Frontal cortex (tissue), 4 donors: ENCODE measurements at places on chromosomes 3 and 15. TPM values are rescaled to one million over a fixed set of nuclear protein-coding genes. Genes with fewer than 3 reads are reported as not detected.

DNA sequence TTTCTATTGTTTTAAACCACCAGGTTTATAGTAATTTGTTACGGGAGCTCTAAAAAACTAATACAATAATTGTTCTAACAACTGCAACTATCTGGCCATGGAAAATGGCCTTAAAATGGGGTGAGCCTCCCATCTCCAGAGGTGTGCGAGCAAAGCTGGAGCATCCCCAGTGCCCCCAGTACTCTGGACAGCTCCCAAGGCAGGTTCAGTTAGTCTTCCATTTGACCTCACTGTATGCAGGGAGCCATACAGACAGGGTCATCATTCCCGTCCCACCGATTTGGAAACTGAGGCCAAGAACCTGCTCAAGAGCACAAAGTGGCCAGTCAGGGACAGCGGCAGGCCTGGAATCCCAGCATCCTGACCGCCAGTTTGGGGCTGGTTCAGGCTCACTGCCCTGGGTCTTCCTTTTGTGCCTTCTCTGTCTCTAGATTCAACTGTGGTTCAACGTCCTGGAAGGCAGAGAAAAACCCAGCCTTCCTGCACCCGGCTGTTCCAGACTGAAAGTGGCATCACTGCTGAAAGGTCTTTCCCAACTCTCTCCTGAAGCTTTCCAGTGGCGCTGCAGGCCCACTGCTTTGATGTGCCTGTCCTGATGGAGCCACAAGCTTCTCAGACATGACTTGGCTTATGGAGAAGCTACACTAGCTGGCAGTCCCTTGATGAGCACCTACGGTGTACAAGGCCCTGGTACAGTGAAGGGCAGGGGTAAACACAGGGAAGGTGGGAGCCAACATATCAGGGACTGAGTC lies 76.6 kb upstream of the LINGO1 start:
- DNase-seq = no peak

GRCh38 chr3:123664753-123665152 lies 79.9 kb upstream of the HACD2 start:
- DNase-seq = no peak

DNA sequence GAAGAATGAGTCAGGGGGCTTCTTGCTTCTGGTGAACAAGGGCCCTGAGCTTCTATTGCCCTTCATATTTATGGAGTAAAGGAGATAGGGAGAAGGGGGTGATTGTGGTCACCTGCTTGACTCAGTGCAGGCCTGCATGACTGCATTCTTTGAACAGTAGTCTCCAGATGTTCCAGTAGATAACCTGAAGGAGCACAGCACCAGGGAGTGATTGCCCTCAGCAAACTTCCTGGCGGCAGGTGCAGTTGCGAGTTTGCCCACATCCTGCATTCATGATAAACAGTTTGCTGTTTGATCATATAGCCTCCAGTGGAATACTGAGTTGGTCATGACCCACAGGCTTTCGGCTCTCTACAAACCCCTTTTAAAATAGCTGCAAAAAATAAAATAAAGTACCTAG lies 1632.7 kb downstream of the OTOL1 start:
- DNase-seq = no peak

The GOLGA6A gene
- under 0.01 TPM for total RNA-seq

The PPARG gene
- total RNA-seq = 1.2 TPM

The CMSS1 gene
- 8.2 TPM for total RNA-seq

DNA sequence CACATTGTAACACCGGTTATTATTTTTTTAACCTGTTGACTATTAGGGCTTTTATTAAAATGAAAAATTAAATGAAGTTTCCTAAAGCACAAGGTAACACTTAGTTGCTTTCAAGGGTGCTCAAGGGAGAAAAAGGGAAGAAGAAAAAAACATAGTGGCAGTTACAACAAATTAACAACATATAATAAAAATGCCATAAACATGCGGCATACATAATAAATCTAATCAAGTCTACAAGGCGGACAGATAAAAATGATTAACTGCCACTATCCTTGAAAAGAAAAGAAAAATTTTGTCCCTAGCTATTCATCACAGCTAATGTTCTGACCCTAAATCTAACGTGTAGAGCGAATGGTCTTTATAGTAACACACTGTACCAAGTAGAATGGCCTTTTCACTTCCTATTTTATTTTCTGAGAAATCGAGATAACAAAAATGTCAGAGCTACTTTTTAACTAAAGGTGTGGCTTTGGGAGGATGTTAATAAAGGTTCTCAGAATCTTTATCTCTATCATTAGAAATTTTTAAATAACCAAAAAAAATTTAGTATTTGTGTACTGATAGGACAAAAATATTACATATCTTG lies 194.9 kb downstream of the FOXP1 start:
- no peak for DNase-seq

DNA sequence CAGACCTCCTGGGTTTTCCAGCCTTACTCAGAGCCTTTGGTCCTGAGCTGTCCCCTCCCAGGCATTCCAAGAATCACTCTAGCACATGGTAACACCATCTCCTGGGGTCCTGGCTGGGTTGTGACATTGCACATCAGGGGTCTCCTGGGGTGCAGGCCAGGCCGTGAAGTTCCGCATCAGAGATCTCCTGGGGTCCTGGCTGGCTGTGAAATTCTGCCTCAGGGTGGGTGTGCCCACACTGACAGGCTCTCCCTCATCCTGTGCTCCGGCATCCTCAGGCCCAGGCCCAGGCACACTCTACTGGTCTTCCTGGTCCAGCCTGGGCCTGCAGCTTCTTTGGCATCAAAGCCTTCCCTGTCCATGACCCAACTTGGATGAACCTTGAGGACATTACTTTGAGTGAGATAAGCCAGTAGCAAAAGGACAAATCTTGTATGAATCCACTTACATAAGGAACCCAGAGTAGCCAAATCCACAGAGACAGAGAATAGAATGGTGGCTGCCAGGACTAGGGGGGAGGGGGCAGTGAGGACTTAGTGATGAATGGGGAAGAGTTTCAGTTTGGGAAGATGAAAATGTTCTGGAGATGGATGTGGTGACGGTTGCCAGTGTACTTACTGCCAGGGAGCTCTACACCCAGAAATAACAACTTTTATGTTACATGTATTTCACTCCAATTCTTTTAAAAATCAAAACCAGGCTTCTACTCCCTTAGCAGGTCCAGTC lies 49.1 kb upstream of the KLF13 start:
- DNase-seq = no peak
